Liver (tissue), 10 donors: ENCODE measurements at places on chromosomes 5 and 9. TPM values are rescaled to one million over a fixed set of nuclear protein-coding genes. Genes with fewer than 3 reads are reported as not detected.
A peak's percentile ranks its signal among the peaks of the same experiment; 100 is the strongest.

DNA sequence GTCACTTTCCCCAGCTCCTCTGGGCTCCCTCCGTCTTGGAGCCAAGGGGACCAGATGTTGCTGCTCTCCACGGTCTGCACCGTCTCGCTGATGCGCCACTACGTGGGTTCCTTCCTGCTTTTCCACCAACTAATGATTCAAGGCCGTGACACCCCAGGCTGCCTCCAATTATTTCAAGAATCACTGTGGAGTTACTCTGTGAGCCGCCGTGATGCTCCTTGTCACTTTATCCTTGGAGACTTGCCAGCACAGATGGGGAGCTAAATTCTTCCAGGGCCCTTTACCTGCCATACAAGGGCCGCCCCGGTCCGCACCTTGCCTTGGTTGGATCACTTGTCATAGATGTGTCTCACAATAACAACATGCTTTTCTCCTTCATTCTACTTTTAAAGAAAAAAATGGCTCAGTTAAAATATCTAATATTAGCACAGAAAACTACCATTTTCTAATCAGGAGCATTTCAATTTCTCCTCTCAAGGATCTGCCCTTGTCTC is 202.0 kb downstream of the FSTL4 start:
- H3K27me3 ChIP-seq: no peaks in the 10 kb centered on the region
- no peak overlapping the region for H3K27ac ChIP-seq
- H3K4me3 ChIP-seq: no peak overlapping the region
- DNase-seq: peak; percentile 16
- no peaks in the 10 kb centered on the region for H3K36me3 ChIP-seq

DNA sequence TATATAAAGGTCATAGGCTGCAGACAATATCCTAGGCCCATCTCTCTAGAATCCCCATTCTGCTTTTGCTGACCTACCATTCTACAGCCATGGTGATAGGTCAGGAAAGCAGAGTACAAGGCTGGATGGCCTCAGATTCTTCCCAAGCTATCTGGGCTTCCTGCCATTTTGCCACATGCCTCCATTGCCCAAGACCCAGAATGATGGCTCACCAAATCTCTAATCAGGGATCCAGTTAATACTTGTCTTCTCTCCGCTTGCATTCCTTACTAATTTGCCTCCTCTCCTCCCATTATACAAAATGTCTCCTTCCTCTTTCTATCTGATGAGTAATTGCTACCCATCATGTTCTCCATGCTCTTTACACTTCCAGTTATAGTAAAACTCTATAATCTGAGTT is 22.7 kb upstream of the NDUFS4 start:
- H3K27me3 ChIP-seq: no peaks in the 10 kb centered on the region
- H3K4me1 ChIP-seq: no peaks in the 10 kb centered on the region
- no peak overlapping the region for H3K4me3 ChIP-seq
- no peaks in the 10 kb centered on the region for H3K36me3 ChIP-seq

CDKN2A gene
- total RNA-seq: 0.33 TPM

- no peaks in the 10 kb centered on the region for H3K4me1 ChIP-seq
- H3K27me3 ChIP-seq: no peaks in the 10 kb centered on the region
- DNase-seq: peak; percentile 62
- H3K36me3 ChIP-seq: no peaks in the 10 kb centered on the region
These were observed 22.1 kb upstream of the STXBP1 start for GRCh38 chr9:127589955-127590370.
